Naive thymus-derived CD8-positive, alpha-beta T cell (primary cell): ENCODE measurements at places on chromosomes 1 and 21.

DNA sequence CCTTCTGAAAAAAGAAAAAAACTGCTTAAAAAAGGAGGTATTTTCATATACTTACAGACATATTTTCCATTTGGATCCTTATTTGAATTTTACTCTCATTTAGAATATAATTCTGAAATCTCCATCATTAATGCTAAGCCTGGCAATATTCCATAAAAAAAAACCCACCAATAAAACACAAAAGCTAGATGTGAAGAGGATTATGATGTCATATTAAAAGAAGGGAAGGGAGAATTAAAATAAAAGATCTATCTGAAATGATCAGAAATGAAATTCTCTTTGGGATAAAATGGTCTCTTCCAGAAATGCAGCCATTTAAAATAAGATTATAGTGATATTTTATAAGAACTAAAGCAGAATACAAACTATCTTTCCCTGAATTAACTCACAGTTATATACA, 206.7 kb upstream of the CAMK1G start:
- no peak for DNase-seq

DNA sequence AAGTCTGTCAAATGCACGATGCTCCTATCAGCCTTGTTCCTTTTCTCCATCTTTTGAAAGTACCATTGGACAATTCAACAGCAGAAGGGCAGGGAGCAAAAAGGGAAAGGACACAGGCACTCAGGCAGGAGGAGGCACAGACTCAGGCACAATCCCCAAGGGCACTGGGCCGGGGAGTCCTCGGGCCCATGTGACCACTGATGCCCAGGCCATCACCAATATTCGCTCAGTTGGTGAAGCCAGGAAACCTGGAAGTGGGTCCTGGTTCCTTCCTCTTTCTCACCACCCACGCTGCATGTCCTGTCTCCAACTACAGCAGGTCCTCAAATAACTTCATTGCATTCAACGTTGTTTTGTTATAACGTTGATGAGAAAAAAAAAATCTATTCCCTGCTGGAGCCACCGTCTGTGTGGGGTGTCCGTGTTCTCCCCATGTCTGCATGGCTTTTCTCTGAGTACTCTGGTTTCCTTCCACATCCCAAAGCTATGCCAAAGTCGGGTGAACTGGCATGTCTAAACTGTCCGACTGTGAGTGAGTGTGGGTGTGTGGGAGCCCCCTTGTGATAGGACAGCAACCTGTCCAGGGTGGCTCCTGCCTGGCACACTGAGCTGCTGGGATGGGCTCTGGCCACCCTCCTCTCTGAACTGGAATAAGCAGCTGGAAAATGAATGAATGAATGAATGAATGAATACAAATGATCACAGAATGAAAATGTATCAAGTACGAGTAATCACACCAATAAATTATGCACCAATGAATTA, 12.5 kb downstream of the NID1 start:
- no peak for DNase-seq

GRCh38 chr1:31666263-31666963, 21.7 kb upstream of the PEF1 start:
- DNase-seq = no peak

GRCh38 chr1:66354311-66355201, 179.4 kb upstream of the SGIP1 start:
- no peak for DNase-seq

DNA sequence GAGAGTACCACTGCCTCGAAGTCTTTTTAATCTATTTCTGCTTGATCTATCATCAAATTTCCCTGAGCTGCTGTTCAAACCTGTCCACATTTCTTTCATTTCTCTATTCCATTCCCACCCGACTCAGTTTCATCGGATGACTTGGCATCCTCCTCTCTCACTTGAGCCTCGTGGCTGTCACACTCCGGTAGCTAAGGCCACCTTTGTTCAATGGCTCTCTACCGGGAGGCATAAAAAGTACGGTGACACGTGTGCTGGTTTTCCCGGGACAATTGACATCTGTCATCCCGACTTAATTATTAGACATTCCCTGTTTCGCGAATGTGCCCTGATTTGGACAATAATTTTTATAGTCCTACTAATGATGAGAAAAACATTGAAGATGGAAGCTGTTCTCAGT, 22.6 kb downstream of the MIS18A start:
- no peak for DNase-seq

GRCh38 chr1:43602990-43603389, 47.0 kb upstream of the KDM4A start:
- DNase-seq = no peak

GRCh38 chr21:39319251-39319756, 5.9 kb upstream of the BRWD1 start:
- DNase-seq = no peak
